Left colon (tissue), 2 donors: ENCODE measurements at places on chromosomes 12 and 14. TPM values are rescaled to one million over a fixed set of nuclear protein-coding genes. Genes with fewer than 3 reads are reported as not detected.
A peak's percentile ranks its signal among the peaks of the same experiment; 100 is the strongest.

DNA sequence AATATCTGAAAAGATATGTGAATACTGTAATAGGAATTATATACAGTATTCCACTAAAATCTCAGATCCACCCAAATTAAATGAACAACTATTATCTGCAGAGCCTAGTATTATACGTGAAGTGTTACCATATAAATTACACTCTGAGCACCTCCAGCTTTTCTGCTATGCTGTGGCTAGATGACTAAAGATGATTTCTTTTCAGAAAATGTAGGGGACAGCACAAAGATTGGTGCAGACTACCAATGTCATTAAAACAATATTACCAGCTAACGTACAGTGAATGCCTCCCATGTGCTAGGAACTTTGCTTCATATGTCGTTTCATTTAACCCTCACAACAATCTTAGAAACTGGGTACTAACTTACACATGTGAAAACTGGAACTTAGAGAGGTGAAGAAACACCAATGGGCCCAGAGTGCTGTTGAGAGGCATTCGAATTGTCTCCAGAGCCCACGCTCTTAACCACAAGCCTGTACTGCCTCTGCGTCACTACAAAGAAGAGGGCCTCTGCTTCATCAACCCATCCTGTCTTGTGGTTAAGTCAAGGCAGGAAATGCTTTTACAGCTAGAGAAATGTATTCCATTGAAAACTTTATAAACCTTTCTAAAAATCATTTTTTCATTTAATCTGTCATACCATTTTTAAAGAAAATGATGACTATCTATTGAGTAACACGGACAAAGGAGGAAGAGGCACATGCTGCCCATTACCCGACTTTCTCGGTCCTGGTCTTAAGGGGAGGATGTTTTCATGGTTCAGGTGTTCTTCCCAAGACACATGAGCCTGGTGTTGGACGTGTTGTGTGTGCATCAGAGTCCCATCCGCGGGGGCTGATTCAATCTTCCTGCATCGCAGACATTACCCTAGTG lies 1.3 kb downstream of the GPR65 start:
- DNase-seq = no peak

GRCh38 chr12:89928467-89928866 lies 219.8 kb upstream of the ATP2B1 start:
- no peak for DNase-seq

- DNase-seq = no peak
Observed at GRCh38 chr14:36585100-36585499, 2.7 kb upstream of the NKX2-8 start.

GRCh38 chr12:43776498-43776897 lies 17.7 kb downstream of the IRAK4 start:
- no peak for DNase-seq

DNA sequence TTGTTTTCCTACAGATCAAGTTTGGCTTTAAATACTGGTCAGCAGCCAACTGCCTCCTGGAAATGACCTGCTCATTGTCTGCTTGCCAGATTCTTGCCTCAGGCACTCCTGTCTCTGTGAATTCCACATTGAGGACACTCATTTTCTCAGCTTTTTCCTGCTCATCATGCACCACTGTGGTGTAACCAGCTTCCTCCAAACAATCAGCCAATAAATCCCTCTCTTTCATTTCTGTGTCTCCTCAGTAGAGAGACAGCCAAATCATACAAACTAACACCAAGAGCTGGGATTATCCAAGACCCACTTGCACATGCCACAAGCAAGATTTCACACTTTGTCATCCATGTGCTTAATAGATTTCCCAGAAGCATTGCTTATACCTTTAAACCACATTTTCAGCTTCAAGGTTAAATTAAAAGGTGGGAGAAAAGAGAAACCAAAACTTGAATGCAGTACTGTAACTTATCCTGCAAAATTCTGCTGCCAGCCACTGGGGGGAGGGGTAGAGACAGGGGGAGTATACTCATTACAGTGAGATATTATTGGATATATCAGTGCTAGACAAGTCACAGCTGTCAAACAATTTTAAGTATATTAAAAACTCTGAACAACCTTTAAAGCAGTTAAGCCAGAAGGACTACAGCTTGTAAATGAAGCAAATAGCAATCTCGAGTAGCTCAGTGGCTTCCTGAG lies 105.0 kb downstream of the PPP2R5E start:
- peak; percentile 51 for DNase-seq

- DNase-seq = no peak
Observed at GRCh38 chr12:120755269-120755668, 29.6 kb downstream of the ACADS start.

The P2RX4 gene
- total RNA-seq = 146 TPM

DNA sequence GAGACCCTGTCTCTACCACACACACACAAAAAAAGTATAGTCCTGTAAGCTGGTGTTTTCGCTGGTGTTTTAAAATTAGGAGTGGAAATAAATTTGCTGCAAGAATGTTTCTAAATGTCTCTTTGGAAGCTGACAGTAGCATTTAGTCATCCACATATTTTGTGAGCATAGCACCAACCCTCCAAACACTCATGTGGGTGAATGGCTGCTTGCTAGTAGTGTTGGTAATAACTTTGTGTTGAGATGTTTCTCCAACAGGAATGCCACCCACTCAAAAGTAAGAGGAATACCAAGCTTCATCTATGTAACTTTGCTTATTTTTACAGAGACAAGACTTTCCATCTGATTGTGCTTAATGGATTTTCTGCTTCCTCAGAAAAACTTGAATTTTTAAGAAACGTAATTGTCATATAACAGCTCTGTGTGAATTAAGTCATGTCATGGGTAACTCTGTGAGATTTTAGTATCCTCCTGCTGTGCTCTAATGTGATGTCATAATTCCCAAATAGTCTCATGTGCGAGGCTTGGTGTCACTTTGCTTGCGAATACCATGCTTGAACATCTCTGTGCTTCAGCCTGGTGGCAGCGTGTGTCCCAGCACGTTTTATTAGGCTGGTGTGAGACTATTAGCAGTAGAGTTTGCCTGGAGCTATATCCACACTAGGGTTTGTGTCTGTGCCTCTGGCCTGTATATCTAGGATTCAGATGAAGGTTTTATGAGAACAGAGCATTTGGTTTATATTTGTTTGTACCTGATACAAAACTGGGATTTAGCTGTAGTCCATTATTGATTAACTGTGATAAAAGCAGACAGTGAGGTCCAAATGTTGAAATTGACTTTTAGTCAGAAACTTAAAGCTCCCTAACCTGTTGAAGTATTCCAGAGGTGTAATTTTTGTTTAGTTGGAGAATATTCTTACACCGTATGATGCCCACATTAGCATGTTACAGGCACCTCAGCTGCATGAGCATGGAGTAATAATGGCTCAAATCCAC lies 80.5 kb downstream of the FBXW8 start:
- DNase-seq = no peak

The ANO2 gene
- total RNA-seq = 1.8 TPM

- DNase-seq = no peak
Observed at GRCh38 chr14:35825968-35826217, 245 bp upstream of the BRMS1L start.

GRCh38 chr14:38357557-38357956 lies 101.7 kb upstream of the CLEC14A start:
- no peak for DNase-seq

GRCh38 chr12:102372087-102372486 lies 108.3 kb downstream of the IGF1 start:
- no peak for DNase-seq

DNA sequence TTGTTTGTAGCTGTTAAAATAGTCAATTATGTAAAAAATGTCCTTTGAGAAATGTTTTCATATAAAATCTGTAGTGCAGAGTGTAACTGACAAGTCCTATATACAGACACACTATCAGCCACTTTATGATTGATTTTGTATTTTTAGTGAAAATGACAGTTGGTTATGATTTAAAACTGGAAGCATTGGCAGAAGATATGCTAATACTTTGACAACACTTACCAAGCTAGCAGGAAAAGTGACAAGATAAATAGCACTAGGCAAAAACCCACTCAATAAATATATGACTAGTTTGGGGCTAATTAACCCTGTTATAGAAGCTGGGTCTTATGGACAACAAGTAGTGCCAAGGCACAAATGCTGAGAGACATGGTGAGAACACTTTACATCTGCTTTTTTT lies 772.9 kb upstream of the NOVA1 start:
- DNase-seq = no peak

DNA sequence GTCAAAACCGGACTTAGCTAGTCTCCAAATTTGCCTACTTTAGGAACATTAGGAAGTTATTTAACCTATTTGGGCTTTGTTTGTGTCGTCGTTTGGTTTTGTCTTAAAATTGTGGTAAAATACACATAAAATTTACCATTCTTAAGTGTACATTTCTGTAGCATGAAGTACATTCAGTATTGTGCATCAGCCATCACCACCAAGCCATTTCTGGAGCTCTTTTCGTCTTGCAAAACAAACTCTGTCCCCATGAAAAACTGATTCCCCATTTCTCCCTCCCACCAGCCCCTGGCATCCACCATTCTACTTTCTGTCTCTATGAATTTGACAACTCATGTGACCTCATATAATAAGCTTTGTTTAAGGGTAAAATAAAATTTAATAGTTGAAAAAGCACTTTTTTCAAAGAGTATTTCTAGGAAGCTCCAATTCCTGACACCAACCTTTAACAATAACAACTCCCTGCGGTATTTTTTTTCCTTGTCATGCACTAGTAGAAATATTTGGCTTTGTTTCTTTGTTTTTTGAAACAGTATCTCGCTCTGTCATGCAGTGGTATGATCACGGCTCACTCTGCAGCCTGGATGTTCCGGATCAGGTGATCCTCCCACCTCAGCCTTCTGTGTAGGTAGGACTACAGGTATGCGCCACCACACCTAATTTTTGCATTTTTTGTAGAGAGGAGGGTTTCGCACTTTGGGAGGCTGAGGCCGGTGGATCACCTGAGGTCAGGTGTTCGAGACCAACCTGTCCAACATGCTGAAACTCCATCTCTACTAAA lies 3.6 kb upstream of the UBC start:
- DNase-seq = no peak

DNA sequence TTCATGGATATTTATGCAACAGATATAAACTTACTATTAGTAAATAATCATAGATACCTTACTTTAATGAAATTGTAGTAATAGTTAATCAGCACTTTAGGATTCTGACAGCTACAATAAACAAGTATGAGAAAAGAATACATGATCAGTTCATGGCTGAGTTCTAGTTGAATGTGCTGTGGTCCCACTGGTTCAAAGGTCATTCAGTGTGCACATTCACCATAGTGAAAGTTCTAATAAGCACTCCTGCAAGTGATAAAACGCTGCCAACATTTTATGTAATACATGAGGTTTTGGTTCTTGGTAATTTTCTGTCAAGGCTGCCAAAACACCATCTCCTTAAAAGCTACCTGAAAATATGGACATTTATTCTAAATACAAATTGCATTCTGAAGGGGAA lies 92.6 kb downstream of the NUMB start:
- DNase-seq = no peak

DNA sequence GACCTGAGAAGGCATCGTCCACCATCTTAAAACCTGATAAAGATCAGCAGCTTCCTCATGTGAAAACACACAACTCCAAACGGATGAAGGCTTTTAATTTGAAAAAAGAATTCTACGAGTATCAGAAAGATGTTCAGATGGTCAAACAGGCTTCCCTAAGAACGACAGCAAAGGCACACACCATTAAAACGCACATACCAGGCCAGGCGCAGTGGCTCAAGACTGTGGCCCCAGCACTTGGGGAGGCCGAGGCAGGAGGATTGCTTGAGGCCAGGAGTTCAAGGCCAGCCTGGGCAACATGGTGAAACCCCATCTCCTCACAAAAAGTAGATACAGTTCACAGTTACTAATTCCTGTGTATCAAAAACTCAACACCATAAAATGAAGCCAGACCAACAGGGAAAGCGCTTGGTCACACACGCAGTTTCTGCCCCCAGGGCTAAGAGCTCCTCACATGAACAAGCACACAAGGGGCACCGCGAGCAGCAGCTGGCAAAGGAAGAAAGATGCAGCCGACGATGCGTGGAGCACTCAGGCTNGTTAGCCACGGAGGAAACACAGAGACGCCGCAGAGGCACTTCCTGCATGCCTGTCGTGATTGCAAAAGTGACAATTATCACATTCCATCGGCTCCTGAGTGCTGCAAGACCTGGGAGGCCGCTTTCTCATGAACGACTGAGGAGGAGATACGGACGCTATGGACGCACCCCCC lies 78.0 kb downstream of the NOC4L start:
- no peak for DNase-seq

DNA sequence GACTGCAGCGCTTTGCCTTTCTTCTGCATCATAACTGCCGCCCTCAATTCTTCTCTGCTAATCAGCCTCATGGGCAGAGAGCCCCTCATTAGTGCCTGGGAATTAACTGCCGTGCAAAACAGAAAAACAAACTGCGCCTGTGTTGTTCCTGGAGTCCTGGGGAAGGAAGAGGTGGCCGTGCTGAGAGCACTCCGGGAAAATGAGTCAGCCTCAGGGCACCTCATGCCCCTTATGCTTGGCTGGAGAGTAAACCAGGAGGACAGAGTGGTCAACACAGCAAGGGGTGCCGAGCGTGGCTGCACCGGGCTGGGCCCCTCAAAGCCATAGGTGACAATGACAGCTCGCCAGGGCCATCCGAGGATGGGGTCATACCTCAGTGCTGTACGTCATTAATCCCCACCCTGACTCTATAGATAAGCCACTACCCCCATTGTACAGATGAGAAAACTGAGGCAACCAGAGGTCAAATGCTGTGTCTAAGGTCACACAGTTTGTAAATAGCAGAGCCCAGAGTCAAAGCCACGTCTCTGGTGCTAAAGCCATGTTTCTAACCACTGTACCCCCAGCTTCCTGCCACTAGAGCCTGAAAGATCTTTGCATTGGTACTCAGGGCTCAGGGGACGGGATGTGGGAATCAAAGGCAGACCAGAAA lies 74.4 kb downstream of the RIMBP2 start:
- no peak for DNase-seq

The RTL1 gene
- total RNA-seq = not detected

DNA sequence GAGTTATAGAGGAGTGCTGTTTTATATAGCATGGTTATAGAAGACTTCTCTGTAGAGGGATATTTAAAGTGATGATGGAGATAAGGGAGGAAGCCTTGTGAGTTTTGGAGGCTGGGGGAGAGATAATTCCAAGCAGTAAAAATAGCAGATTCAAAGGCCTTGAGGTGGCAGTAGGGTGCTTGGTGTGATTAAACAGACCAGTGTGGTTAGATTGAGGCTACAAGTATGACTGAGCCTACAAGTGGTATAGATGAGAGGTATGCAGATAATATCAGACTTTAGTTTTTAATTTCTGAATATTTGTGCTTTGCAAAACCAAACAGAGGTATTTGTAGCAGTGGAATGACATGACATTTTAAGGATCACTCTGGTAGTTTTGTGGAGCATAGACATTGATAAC lies 20.3 kb downstream of the FANCM start:
- DNase-seq = no peak

GRCh38 chr12:7483343-7483742 lies 20.2 kb downstream of the CD163 start:
- no peak for DNase-seq

The TGM1 gene
- total RNA-seq = 2.3 TPM

The MANSC1 gene
- 48.0 TPM for total RNA-seq
